ENCODE measurements at places on chromosomes 4 and X.

DNA sequence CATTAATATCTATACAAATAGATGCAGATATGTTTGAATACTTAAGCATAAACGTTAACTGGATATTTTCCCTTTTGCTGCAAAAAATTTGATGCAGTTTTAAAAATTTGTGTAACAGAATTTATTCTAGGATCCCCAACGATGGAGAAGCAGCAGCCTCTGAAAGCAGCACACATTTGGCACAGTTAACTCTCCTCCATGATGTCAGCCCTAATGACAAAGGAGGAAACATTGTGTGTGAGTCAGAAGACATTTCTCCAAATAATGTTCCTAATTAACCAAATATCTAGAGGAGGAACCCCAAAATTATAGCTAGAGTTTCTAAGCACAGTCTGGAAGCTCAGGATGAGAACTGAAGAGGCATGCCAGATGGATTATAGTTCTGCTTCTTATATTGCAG is 281.9 kb upstream of the MAD2L1 start:
- no peak for DNase-seq

DNA sequence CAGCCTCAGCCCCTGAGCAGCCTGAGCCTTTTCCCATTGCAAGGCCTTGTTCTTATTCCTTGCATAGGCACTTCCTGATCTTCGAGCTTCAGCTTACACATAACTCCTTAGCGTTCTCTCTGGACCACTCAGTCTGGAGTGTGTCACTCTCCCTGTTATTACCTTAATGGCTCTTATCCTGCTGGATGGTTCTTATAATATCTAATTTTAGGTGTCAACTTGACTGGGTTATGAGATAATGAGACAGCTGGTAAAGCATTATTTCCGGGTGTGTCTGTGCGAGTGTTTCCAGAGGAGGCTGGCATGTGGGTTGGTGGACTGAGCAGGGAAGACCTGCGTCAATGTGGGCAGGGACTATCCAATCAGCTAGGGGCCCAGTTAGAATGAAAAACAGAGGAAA is 75.7 kb downstream of the HAUS3 start:
- DNase-seq = no peak

DNA sequence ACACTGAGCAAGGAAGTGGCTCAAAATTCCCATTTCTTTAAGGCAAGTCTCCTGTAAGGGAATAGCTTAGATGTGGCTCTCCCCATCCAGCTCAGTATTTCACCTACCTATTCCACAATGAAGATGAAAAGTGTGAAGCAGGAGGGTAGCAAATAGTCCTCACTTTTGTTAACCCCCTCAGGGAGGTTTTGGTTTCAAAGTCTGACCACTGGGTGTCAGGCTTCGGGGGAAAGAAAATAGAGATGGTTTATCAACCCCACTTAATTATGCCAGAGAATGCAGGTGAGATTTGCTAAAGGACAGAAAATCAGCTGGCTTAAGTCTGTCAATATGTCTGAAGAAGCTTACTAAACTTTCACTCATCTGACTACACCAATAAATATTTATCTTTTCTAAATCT is 69.5 kb downstream of the DHX15 start:
- no peak for DNase-seq

- DNase-seq = no peak
Observed at GRCh38 chr4:99966692-99967091, 16.6 kb upstream of the H2AZ1 start.

DNA sequence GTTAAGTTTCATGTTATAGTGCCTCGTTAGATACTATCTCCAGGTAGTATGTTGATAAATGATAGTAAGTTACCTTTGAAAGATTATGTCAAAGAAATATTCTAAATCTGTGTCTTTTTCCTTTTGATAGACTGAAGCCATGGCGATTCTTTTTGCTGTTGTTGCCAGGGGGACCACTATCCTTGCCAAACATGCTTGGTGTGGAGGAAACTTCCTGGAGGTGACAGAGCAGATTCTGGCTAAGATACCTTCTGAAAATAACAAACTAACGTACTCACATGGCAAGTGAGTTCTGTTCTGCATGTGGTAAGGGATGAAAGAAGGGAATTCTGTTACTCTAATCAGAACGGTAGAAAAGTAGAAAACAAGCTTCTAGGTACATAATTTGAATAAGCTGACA is 8.2 kb downstream of the VAMP7 start:
- DNase-seq = no peak

DNA sequence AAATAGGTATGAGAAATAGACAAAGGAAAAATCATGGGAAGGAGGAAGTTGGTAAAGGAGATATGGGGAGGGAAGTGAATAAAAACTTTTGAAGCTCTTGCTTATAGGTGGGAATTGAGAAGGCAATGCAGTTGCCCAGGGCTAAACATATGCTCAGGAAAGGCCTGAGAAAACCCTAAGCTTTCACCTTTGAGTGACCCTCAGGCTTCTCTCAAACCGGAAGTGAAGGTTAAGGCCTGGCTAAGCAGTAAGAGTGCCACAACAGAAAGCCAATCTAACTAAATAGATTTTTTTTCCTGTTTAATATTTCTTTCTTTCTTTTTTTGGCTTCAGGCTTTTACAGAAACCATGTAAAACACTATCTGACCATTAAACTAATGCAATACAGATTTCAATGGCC is 69.5 kb upstream of the GABRA3 start:
- no peak for DNase-seq

GRCh38 chrX:53280331-53281320 is 758 bp downstream of the IQSEC2 start:
- no peak for DNase-seq

DNA sequence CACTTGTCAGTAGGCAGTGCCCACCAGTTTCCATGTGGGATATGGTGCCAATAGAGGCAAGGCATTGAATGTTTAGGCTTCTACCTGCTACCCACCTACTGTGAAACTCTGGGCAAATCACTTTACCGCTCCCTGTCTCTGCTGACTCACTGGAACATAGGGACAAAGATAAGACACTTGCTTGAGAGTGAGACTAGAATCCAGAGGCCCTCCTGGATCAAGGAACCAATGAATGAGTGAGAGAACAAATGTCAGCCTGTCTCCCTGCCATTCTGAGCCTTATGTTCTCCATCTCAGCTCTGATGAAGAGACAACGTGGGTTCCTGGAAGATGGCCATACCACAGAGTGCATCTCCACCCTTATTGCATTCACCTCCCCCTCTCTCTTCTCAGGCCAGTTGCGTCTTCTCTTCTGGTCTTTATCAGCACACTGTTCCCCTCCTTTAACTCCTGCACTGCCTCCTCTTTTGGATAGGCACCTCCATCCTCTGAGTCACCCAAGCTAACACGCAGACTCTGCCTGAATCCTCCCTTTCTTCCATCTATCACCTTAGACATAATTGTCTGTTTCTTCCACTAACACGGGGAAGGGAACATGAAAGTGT is 15.4 kb upstream of the PRRG3 start:
- DNase-seq = no peak

DNA sequence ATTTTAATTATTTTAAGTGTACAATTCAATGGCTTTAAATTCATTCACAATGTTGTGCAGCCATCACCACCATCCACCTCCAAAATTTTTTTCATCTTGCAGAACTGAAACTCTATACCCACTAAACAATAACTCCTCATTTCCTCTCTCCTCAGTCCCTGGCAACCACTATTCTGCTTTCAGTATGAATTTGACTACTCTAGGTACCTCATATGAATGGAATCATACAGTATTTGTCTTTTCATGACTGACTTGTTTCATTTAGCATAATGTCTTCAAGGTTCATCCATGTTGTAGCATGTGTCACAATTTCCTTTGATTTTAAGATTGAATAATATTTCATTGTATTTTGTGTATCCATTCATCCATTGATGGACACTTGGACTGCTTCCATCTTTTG is 46.9 kb downstream of the KIF4A start:
- no peak for DNase-seq

DNA sequence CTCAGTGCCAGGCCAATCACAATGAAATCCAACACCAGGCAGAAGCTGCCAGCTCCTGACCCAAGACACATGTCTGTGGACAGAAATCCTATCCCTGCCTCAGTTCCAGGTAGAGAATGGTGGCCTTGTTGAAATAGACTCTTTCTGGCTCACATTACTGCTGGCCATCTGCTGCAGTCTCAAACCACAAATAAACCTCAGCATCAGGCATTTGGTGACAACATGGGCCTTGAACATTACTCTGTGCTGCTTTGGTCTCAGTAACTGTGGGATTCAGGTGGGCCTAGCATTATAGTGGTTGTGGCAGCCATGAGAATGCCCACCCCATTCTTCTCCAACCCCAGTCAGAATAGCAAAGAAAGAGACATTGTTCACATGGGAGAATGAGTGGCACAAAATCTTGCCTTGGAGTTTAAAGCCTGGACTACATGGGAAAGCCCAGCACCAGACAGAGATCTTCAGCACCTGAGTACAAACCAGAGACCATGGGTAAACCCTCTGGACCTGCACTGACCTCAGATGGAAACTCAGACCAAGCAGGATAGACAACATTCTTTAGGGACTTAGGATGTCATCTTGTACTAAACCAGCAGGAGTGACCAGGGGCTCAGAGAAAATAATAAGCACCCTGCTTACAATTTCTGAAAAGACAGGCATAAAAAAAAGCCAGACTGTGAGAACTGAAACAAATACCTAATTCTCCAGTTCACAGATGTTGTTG is 50.4 kb upstream of the TRAM1L1 start:
- DNase-seq = no peak

- no peak for DNase-seq
Observed at GRCh38 chrX:112901869-112902725, 61.5 kb upstream of the AMOT start.

GRCh38 chrX:102966701-102967100 is 29.6 kb downstream of the RAB40AL start:
- no peak for DNase-seq

DNA sequence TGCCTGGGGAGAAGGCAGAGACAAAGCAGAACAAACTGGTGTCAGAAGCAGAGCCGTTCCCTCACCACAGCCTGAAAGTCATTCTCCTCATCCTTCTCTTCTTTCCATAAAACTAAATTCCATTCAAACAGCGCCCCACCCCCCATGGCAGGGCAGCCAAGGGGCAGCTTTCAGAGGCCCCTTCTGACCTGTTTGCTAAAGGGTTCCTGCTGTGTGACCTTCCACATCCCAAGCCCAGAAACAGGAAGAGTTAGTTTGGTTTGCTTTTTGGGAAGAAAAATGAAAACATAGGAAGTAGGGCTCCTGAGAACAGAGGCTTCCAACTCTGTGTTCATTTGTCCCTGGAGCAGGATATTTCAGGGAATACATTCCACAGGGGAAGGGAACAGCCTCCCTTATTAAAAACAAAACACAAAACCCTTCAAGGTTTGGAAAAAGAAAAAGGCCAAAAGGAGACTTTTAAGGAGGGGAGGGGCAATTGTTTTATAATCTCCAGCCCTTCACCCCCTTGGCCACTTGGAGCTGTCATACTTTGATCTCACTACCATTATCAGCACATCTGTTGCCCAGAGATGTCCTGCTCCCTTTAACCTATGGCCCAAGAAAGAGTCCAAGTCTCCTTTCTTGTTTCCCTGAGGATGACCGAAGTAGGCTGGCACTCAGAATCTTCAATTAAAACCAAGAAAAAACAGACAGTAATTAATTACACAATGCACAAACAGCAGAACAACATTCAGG is 25.3 kb downstream of the STARD8 start:
- DNase-seq = no peak

GRCh38 chrX:148382983-148383382 is 117.4 kb upstream of the AFF2 start:
- no peak for DNase-seq

DNA sequence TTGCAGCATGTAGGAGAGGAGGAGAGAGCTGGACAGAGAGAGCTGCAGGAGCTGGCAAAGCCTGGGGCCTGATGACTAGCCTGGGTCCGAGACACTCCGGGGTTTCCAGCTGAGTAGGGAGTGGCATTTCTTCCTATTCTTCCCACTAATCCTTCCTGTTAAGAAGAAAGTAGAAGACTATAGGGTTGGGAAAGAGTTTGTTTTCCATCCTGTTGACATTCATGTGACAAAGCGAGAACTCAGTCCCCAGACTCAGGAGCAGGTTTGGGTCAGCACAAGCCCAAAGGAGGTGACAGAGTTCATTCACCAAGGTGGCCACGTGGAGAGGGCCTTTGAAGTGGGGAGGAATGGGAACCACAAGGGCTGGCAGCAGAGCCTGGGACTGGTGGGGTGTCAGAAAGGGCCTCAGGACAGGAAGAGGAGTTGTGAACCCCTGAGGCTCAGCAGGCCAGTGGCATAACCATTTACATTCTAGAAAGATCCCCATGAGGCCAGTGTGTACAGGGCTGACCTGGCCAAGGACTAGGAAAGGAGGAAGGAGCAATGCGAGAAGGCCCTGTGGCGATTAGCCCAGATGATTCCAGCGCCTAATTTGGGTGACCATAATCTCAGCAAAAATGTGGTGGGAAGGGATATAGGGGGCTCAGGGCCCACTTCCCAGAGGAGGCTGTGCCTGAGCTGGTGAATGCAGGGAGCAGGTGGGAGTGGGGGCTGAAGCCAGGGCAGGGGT is 3.3 kb upstream of the HAUS3 start:
- DNase-seq = no peak

DNA sequence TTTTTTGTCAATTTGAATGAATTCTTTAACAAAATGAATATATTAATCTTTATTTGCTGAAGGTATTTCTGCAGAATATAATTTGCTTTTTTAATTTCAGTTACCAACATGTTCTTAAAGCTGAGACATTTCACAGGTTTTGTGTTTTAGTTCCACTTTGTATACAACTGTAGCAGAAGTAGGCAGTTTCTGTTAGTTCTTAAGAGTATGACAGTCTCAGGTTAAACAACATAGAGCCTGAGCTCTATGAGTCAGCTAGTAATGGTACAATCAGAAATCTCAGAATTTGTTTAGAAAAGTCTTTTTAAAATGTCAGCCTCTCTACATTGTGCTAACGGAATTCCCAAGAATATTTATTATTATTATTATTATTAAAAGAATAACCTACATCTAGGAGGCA is 50.4 kb downstream of the GSTCD start:
- no peak for DNase-seq

- no peak for DNase-seq
Observed at GRCh38 chr4:53113431-53114225, 251.5 kb downstream of the RASL11B start.

DNA sequence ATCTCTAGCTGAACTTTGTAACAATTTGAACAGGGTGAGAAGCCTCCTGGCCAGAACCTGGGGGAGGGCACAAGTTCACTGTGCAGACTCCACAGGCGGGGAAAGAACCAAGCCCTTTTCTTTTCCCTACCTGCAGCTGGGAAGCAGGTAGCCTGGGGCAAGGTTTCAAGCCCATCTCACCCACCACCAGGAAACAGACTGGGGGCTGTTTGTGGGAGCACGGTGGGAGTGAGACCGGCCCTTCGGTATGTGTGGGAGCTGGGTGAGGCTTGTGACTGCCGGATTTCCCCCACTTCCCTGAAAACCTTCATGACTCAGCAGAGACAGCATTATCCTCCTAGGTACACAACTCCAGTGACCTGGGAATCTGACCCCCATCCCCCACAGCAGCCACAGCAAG is 211.7 kb downstream of the ZNF674 start:
- no peak for DNase-seq

GRCh38 chr4:9996319-9997110 is 24.8 kb downstream of the SLC2A9 start:
- DNase-seq = no peak
